ENCODE measurements at places on chromosomes 6 and 20.

GRCh38 chr6:148440877-148441453 lies 98.3 kb downstream of the SASH1 start:
- DNase-seq = peak; percentile 88

GRCh38 chr6:113318575-113318917 lies 538.6 kb upstream of the MARCKS start:
- DNase-seq = no peak

DNA sequence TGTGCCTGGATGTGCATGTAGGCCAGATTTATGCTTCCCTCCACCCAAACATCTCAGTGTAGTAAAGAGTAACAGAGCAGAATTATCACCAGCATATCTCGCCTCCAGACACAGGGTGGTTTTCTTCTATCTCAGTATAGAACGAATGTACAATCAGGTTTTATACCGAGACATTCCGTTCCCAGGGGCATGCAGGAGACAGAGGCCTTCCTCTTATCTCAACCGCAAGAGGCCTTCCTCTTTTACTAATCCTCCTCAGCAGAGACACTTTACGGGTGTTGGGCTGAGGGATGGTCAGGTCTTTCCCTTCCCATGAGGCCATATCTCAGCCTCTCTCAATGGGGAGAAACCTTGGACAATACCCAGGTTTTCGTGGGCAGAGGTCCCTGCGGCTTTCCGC lies 36.4 kb upstream of the MC3R start:
- no peak for DNase-seq

DNA sequence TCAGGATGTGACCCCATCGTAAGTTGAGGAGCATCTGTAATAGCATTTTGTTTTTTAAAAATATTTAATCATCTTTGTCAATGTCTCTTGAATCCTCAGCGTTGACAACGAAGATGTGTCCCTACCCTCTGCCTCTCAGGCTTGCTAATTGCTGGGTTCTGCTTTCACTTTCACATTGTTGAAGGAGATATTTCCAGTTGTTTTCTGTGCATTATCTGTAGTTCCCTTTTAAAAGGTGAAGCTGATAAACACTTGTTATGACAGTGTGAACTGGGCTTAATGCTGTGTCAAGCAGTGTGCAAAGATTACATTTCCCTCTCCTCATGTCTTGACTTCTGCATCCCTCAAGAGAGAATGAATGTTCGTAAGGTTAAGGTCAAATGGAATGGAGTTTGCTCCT lies 54.9 kb downstream of the CSE1L start:
- DNase-seq = no peak

DNA sequence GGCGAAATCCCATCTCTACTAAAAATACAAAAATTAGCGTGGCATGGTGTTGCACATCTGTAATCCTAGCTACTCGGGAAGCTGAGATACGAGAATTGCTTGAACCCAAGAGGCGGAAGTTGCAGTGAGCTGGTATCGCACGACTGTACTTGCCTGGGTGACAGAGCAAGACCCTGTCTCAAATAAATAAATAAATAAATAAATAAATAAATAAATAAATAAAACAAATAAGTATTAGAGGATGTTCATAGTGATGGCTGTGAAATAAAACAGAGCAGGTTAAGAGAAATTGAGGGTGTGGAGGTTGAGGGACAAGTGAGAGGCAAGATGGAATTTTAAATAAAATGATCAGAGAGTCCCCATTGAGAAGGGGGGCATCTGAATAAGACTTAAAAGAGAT lies 124.7 kb upstream of the DST start:
- no peak for DNase-seq

- DNase-seq = no peak
Observed at GRCh38 chr6:23395381-23395780, 730.6 kb upstream of the NRSN1 start.

- peak; percentile 42 for DNase-seq
Observed at GRCh38 chr20:16846006-16846405, 97.8 kb downstream of the OTOR start.

All from AG20443 (cell line).